Thoracic aorta (tissue), 2 donors: ENCODE measurements at places on chromosomes 12 and 14.
A peak's percentile ranks its signal among the peaks of the same experiment; 100 is the strongest.

DNA sequence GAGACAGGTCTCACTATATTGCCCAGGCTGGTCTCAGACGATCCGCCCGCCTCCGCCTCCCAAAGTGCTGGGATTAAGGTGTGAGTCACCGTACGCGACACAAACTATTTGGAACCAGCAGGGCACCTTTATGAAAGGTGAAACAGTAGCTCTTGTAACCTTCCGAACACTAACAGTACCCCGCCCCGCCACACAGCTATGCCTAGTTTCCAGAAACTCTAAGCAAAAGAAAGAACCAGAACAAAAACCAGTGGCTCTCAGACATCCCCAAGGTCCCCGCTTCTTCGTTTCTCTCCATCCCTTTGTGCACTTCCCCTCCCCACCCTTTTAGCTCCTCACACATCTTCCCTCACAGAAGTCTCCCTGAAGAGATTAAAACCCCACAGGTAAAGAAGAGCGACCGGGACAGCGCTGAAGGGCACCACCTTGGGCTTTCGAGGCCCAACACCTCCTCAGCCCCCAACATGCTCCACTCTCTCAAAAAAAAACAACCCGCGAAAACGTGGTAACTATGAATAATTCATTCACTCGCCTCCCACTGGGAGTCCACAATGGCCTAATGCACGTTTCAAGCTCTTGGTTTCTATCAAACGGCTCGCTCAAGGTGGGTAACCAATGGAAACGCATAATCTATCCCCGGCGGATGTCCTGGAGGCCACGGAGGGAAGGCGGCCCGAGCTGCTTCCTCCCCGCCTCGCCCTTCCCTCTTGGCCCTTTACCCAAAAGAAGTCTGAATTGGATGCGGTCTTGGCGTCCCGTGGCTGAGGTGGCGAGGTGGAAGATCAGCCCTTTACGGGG, 877 bp downstream of the BAG5 start:
- DNase-seq, result no peak

GRCh38 chr14:86168371-86168770, 638.4 kb downstream of the FLRT2 start:
- no peak for DNase-seq

GRCh38 chr14:23300687-23301223, 1.9 kb downstream of the PPP1R3E start:
- DNase-seq, result no peak

DNA sequence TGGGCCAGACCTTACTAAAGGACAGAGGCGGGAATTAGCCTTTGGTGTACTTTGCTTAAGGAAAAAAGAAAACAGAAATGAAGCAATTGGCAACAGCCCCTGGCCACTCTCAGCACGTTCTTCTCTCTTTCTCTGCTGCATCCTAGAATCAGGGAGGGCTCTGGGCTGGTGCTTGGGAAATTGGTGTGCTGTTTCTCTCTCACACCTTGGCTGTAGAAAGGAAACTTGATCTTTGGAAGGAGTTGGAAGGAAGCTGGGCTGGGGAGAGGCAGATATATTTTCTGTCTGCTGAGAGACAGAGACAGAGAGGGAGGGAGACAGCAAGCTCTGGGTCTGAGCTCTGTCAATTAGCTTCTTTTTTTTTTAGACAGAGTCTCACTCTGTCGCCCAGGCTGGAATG, 27.4 kb downstream of the NOS1 start:
- DNase-seq, result no peak

GRCh38 chr12:3223601-3224529, 146.7 kb downstream of the TSPAN9 start:
- DNase-seq, result no peak

DNA sequence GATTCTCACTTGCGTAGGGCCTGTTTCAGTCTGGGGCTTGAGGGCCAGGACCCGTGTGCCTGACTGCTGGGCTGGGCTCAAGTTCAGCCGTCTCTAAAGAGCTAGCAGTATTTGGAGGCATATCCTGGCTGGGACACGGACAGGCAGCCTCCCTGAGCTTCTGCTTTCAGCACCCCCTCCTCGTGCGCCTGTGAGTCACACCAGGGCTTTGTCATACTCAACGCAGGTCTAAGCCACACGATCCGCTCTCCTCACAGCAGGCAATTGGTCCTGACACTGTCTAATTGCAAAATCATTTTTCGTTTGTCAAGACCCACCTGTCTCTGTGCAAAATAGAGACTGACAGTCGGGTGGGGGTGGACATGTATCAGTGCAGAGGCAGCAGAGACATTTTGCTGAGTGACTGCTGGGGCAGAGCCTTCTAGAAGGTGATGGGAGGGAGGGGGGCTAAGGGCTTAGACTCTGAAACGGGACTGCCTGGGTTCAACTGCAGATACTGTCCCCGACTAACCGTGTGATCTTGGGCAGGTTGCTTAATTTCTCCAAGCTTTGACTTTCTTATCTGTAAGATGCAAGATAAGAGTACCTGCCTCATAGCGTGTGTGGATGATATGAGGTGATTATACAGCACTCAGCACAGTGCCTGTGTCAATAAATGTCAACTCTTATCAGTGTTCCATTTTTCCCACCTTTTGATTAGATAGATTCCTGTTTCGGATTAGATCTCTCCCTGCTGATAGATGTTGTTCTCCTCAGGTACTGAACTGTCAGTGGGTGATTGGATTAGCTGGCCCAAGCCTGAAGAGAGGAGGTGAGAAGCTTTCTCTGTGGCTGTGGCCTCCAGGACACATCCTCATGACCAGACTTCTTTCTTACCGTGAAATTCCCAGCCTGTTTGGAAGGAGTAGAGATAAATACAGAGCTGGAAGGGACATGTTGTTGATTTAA, 53.1 kb downstream of the KCNA1 start:
- DNase-seq, result no peak

- no peak for DNase-seq
Measured at GRCh38 chr12:49253033-49253623, 11.8 kb upstream of the TUBA1C start.

DNA sequence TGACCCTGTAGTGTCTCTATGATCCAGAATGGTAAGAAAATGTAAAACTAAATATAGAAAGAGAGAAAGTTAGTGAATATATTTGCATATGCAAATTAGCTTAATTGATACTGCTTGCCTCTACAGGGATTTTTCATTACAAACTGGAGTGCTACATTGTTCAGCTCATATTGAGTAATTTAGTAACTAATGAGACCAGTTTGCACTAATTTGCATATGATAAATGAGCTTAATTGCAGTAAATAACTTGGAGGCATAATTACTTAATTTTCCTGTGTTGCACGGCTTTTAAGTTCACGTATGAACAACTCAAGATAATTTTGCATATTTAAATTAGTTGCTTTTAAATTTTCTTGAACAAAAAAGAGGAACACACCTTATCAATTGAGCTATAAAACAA, 436.5 kb downstream of the NPAS3 start:
- DNase-seq, result no peak

DNA sequence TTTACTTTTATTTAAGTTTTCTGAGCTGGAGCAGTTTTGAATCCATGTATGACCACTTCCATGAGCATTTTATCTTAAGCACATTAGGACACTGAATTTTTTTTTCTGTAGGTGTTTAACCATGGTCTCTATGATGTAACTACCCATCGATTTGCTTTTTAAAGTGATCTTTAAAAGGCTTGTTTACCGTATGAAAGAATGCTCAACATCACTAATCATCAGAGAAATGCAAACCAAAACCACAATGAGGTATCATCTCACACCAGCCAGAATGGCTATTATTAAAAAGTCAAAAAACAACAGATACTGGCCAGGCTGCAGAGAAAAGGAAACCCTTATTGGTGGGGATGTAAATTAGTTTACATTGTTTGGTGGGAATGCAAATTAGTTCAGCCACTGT, 23.0 kb downstream of the GLRX5 start:
- no peak for DNase-seq

- DNase-seq, result no peak
Measured at GRCh38 chr14:72387726-72388125, 455.5 kb downstream of the RGS6 start.

- DNase-seq, result no peak
Measured at GRCh38 chr12:18992336-18992735, 137.2 kb upstream of the PLEKHA5 start.

DNA sequence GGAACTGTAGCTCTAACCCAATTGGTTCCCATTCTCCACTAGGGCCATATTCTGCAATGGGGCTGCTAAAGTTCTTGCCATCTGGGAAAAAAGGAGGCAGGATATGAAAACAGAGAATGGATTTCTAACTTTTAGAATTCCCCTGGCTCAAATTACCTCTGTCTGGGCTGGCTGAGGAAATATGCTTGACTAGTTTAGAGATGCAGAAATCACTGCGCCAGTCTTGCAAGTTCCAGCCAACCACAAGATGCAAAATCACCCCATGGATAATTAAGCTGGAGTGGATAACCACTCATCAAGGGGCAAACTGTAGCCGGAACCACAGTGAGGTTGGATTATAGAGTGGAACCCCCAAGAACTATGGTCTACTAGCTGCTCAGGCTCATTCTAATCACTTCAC, 126.3 kb downstream of the RALGAPA1 start:
- DNase-seq, result no peak

- DNase-seq, result no peak
Measured at GRCh38 chr14:103273745-103274615, 60.1 kb upstream of the EIF5 start.

- DNase-seq, result no peak
Measured at GRCh38 chr14:88613552-88614010, 50.7 kb downstream of the ZC3H14 start.

- DNase-seq, result no peak
Measured at GRCh38 chr14:70692210-70692609, 50.5 kb downstream of the TTC9 start.

DNA sequence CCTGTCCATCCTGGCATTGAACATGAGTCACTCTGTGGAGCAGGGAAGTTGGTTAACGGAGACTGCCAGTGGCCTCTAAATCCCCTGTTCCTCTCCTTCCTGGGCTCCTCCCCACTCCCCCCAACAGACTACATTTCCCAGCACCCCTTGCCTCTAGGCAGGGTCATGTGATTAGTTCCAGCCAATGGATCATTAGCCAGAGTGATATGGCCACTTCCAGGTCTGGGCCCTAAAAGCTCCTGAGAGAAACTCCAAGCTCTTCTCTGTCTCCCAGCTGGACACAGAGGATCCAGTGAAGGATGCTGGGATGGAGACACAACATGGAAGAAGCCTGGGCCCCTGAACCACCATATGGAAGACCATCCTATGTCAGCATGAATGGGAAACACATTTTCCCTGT, 54.4 kb upstream of the RFLNA start:
- DNase-seq, result no peak

GRCh38 chr12:8078398-8078797, 3.7 kb upstream of the NECAP1 start:
- no peak for DNase-seq

- no peak for DNase-seq
Measured at GRCh38 chr12:111367661-111368221, 1.2 kb downstream of the PHETA1 start.

GRCh38 chr14:57389646-57390036, 745 bp upstream of the NAA30 start:
- no peak for DNase-seq

DNA sequence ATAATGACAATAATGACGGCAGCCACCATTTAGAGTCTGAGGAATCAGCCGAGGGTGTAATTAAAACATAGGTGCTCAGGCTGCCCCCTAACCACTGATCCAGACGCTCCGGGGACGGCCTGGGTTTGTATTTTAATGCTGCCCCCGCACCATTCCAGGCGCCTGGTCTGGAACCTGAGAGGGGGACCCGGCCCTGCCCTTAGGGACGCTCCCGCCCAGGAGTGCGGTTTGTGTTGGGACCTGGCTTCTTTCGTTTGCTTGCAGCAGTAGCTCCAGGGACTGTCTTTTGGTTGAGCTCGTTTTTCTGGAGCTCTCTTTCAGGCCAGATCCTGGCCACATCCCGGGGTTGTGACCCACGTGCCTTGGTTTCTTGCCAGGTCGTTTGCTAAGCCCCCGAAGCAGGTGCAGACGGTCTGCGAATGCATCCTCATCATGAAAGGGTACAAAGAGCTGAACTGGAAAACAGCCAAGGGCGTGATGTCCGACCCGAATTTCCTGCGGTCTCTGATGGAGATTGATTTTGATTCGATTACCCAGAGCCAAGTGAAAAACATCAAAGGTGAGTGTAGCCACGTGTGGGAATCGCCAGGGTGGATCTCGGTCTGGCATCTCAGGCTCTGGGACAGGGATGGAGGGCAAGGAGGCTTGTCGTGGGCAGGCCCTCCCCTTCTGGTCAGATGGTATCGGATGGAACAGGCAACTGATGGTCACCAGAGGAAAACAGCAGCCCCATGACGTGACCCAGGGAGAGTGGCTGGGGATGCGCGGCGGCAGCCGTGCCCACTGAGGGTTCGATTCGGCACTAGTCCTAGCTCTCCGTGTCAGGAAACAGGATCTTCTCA, 63.5 kb downstream of the CCDC92 start:
- DNase-seq, result no peak

- no peak for DNase-seq
Measured at GRCh38 chr14:89276424-89276975, 140.5 kb downstream of the FOXN3 start.

DNA sequence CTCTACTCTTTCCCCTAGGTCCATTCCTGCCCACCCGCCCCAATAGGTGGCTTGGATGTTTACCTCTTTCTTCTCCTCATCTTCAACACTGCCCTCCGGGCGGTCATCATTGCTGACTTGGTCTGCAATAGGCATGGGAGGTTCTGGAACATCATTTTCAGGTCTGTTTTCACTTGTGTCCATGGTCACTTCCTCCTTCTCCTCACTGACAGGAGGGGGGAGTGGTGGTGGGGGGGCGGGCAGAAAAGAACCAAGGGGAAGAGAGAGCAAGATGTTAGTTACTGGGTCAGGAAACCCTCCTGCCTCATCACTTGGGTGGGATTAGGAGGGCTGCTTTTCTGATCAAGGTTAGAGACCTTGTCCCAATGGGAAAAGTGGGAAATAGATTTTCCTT, 12.1 kb upstream of the CDH24 start:
- no peak for DNase-seq

- DNase-seq, result peak; percentile 91
Measured at GRCh38 chr12:52147367-52147963, 44.3 kb downstream of the KRT80 start.

- DNase-seq, result no peak
Measured at GRCh38 chr14:90034156-90034555, 27.6 kb upstream of the KCNK13 start.

DNA sequence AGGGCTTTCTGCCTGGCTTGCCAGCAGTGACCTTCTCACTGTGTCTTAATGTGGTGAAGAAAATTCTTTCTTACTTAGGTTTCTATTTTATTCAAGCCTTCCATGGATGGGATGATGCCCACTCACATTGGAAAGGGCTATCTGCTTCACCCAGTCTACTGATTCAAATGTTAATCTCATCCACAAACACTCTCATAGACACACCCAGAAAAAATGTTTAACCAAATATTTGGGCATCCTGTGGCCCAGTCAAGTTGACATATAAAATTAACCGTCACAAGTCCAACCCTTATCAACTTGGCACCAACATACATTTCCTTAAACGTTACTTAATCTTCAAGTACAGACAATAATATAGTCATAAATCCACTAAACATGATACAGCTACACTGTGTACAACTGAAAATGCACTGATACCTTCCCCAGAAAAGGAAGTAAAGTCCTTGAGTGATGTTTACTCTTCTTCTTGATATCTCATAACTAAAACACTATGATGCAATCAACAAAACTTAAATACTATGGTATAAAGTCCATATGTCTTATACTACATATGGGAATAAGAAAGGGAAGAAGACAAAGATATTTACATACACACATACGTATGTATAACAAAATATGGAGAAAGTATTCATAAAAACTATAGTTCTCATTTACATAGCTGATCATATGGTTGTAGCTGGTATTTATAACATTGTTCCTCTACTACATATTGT, 394.7 kb upstream of the NOVA1 start:
- no peak for DNase-seq

GRCh38 chr14:68964300-68965093, 14.6 kb downstream of the ACTN1 start:
- no peak for DNase-seq
